ENCODE measurements at places on chromosomes 16 and 17. TPM values are rescaled to one million over a fixed set of nuclear protein-coding genes. Genes with fewer than 3 reads are reported as not detected.

GRCh38 chr17:70527364-70527888 is 358.1 kb downstream of the KCNJ2 start:
- no peak for DNase-seq

The KRT39 gene
- not detected for polyA plus RNA-seq

- DNase-seq, result no peak
Measured at GRCh38 chr16:58577141-58577540, 52.5 kb downstream of the CNOT1 start.

- DNase-seq, result no peak
Measured at GRCh38 chr17:79953335-79953734, 82.3 kb downstream of the TBC1D16 start.

The HAS3 gene
- polyA plus RNA-seq, result 4.9 TPM

The TMEM235 gene
- not detected for polyA plus RNA-seq

The KRTAP9-4 gene
- not detected for polyA plus RNA-seq
